ENCODE measurements at places on chromosomes 13 and 19.

- DNase-seq = peak; percentile 73
Observed at GRCh38 chr13:106794117-106794516, 226.2 kb upstream of the ARGLU1 start.

- DNase-seq = no peak
Observed at GRCh38 chr13:104170980-104171555, 1104.9 kb upstream of the SLC10A2 start.

GRCh38 chr13:112781881-112782361, 92.1 kb downstream of the ATP11A start:
- DNase-seq = no peak

GRCh38 chr13:34357435-34358232, 539.7 kb downstream of the RFC3 start:
- DNase-seq = peak; percentile 76

GRCh38 chr19:40908976-40909375, 26.9 kb upstream of the CYP2A7 start:
- DNase-seq = no peak
